Heart left ventricle (tissue), 16 donors: ENCODE measurements at places on chromosomes 3 and 15.

DNA sequence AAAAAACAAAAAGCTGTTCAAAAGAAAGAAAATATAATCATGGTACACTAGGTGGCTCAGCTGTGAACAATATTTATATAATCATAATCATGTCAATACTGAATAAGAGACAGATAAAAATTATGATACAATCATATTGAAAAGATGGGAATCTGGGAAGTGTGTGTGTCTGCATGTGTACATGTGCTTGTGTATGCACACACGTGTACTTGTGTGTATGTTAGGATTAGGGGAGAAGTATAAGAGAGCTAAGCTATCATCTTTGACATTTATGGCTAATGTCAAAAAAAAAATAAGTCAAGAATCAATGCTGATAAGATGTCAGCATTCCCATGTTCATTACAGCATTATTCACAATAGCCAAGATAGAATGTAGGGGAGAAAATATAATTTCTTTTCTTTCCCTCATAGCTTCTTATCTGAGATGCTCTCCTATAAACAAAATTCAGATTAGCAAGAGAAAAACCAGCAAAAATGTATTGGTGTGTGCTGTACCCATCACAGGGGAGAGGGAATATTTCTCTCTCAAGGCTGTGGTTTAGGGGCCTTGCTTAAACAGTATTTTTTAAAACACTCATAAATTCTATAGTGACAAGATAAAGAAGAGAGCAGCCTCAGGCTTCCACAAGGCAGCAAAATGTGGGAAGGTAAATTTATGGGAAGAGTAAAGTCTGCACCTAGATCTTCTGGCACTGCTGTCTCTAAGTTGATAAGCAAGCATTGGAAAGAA is 63.4 kb upstream of the ITGA11 start:
- no peak for DNase-seq

- DNase-seq, result peak; percentile 66
Measured at GRCh38 chr3:133927540-133928066, 31.9 kb upstream of the RAB6B start.

GRCh38 chr3:124600765-124601164 is 129.5 kb upstream of the UMPS start:
- DNase-seq, result no peak

- no peak for DNase-seq
Measured at GRCh38 chr15:53880357-53880756, 97.9 kb upstream of the UNC13C start.
